ENCODE measurements at places on chromosomes 1 and 21.

GRCh38 chr1:208631506-208631905 is 387.3 kb upstream of the PLXNA2 start:
- no peak for DNase-seq

DNA sequence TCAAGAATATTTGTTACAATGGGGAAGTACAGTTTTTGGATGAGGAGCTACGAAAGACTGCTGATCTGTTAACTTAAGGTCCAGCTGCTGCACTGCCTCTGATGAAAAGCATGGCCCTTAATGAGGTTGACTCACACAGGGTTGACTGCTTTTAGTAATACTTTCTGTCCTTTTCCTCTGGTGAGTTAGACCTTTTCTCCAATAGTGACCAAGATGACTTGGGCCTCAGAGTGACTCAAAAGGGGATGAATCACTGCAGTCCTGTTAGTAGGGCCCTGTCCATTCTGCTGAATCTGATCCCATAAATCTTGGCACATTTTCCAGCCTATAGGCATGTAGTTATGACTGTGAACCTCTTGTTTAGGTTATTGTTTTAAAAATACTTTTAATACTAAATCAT is 2.7 kb downstream of the DISP1 start:
- no peak for DNase-seq

GRCh38 chr1:82321794-82322193 is 521.1 kb downstream of the ADGRL2 start:
- no peak for DNase-seq

GRCh38 chr1:228984107-228984506 is 248.8 kb downstream of the RHOU start:
- DNase-seq = no peak

- DNase-seq = no peak
Measured at GRCh38 chr1:56032096-56032676, 547.2 kb downstream of the PLPP3 start.

DNA sequence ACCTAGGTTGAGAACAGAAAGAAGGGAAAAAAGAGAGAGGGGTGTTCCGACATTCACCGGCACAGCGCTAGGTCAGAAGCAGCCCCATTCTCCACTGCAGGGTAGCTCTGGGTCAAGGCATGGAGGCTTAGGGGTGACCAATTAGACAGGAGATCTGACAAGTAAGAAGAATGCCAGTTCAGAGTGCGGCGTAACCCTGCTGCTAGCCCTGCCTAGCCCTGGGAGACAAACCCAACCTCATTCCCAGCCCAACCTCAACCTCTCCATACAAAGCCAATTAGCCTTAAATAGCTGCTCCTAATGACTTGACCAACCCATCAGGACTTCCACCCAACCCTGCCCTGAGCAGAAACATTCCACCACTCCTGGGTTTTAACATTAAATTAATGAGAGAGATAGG is 3.4 kb downstream of the PRELP start:
- DNase-seq = no peak
